ENCODE measurements at places on chromosomes 3 and 15.

GRCh38 chr15:48858401-48858800 is 19.5 kb upstream of the EID1 start:
- no peak for DNase-seq

- DNase-seq, result no peak
These were observed 136.3 kb downstream of the FOXP1 start for GRCh38 chr3:71447197-71447596.

DNA sequence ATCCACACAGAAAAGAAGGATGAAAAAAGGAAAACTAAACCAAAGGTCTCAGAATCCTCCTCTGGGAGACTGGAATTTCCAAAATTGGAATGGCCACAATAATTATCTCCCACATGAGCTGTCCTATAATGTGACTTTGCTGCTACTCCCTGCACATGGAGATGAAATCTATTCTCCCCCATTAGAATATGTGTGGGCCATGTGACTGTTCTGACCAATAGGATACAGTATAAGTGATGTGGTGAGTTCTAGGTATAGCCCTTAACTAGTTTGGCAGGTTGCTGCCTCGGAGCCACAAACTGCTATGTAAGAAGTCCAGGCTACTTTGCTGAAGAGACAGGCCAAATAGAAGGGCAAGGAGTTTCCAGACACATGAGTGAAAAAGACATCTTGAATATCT is 5.2 kb downstream of the TRIM59 start:
- no peak for DNase-seq

- DNase-seq, result no peak
These were observed 8.1 kb downstream of the COMMD2 start for GRCh38 chr3:149744151-149744550.

GRCh38 chr3:191339316-191339917 is 9.1 kb upstream of the UTS2B start:
- no peak for DNase-seq

- DNase-seq, result no peak
These were observed 49.7 kb downstream of the GATM start for GRCh38 chr15:45328663-45329062.

DNA sequence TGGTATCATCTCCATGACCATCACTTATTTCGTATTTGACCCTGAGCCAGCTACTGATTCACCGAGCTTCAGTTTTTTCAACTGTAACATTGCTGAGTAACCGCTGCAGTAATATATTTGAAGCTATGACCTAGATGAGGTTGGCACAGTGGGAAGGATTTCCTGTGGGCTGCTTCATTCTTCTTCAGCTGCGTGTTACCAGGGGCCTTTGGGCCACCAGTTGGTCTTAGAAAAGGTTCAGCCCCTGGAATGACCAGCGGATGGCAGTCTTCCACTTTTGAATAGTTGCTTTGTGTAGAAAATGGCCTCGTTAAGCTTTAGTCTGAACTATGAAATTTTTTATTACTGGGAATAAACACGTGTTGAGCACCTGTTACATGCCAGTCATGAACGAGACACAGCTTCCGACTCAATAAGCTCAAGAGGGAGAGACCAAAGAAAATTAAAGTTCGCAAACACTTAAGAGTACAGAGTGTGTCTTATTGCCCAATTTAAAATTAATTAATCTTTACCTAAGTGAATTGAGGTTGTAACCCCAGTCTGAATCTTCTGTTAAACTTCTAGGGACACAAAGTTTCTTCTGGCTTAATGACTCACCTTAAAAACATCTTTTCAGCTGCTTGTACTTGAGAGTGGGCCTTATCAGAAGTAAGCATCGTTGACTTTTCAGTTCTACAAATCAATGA is 57.6 kb upstream of the NR2E3 start:
- no peak for DNase-seq

GRCh38 chr3:130514681-130515080 is 2.3 kb upstream of the COL6A6 start:
- DNase-seq, result no peak

DNA sequence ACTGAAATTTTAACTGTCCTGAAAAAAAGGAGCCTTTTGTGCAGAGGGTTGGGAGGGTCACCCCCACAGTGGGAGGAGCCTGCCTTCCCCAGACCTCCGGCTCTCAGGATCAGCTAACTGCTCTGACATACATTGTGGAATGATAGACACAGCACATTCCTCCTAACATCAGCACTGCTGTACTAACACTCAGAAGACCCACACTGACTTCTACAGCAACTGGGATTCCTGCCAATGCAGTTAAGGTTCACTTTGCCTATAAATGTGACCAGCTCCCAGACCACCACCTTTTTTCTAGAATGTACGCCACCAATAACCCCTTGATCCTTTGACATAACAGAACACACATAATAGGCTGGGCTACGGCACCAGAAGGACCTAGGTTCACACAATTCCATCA is 3.2 kb downstream of the CPEB1 start:
- no peak for DNase-seq

DNA sequence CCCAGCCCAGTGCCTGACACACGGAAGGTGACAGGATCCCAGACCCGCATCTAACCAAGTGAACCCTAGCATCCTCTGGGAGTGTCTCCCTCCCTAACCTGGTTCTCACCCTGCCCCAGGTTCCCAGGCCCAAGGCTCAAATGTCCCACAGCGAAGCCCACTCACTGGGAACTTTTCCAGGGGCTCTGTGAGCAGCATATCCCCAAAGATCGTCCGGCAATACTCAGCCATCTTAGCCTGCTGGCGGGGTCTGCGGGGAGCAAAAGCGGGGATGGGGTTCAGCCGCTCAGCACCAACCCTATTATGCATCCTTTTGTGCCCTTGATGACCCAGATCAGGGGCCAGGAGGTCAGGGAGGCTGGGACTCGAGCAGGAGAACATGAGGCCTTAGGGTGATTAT is 10.4 kb downstream of the PLCB2 start:
- no peak for DNase-seq

DNA sequence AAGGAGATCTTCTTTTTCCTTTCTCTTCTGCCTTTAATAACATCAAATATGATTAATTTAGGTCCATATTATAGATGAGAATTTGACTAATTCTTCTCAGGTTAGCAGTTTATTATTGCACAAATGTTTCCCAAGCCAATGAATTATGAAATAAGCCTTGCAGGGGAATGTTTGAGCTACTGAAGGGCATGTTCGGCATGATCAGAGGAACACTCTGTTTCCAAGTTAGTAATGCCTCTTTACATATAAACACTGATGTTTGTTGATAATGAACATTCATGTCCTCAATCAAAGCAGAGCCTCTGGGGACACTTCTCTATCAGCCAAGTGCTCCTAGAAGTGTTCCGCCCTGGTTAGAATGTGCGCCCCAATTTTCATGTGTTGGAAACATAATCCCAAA is 10.0 kb upstream of the CYP1A1 start:
- DNase-seq, result no peak

DNA sequence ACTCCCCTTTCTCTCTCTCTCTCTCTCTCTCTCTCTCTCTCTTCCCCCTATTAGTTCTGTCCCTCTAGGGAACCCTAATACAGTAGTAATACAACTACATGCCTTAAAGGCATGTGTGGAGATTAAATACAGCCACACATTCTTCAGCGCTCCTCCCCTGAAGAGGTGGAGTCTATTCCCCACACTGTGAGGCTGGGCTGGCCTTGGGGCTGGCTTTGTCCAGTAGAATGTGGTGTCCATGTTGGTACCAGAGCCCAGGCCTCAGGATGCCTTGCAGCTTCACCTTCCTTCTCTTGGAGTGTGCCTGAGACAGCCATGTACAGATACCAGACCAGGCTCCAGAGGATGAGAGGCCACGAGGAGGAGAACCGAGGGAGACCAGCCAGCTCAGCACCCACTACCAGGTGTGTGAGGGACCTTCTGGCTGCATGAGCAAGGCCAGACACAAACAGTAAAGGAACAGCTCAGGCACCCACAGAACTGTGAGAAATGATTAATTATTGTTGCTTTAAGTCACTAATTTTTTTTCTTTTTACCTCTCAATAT is 10.7 kb downstream of the SLC6A20 start:
- DNase-seq, result no peak

DNA sequence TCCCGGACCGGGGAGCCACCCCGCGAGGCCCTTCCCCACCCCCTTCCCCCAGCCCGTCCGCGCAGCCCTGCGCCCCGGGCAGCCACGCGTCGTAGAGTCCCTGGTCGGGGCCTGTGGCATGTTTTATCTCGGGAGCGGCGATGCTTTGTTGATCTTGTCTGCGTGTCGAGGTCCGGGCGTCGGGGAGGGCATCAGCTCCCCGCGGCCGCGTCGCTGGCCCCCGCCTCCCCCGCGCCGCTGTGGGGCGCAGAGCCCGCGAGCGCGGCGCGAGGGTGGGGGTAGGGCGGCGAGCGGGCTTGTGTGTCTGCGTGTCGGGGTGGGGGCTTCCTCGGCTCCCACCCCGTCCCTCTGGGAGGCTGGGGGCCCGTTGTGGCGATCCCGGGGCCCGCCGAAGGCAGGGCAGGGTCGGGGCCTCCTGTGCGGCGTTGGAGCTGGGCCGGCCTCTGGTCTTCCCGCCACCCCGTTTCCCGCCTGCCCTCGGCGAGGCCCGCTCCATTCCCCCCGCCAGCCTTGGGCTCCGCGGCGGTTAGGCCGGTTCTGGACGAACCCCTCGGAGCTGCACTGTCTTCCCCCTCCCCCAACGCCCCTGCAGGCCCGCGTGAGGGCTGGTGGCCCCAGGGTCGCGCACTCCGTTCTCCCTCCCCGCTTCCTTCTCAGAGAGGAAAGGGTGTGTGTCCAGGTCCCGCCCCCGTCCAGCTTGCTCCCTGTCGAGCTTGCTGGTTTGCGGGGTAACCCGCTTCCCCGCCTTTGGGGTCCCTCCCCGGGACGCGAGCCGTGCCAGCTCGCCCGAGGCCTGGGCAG is 695 bp downstream of the GMPS start:
- DNase-seq, result no peak

- no peak for DNase-seq
These were observed 146.6 kb downstream of the SERPINI1 start for GRCh38 chr3:167882057-167882667.

DNA sequence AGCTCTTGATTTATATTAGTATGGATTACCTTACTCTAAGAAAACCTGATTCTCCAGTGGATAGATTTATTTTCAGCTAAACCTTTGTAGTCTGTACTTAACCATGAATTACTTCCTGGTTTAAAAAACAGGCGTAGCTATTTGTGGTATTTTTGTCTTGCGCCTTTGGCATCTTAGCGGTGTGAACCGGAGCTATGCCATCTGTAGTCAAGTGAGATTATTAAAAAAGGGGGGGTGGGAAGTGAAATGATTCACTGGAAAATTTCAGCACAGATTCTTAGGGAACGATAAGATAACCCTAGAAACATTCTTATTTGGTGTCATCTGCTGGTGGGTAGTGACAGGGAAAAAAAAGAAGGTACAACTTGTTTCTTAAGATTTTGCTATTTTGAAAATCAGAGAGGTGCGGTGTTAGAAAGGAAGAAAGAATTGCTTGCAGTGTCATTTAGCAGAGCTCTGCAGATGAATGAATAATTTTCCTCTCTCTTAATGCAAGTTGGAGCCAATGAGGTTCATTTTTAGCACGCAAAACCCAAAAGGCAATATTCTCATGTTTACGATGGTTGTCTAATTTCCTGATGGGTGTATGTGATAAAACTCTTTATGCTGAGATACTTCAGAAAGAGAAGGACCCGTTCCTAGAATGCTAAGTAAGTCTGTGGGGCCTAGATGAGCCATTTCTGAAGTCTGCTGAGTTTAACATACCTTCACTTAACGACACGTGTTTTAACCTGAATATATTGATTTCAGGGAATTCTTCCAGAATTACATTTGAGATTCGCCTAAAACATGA is 44.0 kb downstream of the PSMD6 start:
- DNase-seq, result no peak

DNA sequence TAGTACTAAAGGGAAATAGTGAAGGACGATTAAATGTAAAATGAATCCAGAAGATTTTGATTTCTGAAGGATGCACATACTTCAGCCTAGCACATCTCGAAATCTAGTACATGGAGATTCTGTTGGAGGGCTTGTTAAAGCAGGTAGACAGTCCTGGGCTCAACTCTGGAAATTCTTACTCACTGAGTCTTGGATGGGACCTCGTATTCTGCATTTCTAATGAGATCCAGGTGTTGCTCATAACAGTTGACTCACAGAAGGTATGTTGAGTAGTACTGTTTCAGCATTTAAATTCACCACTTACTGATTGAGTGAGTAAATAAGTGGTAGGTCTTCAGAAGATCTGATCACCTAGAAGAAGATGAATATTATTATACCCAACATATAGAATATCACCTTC is 623.4 kb upstream of the SGO1 start:
- no peak for DNase-seq

- no peak for DNase-seq
These were observed 567 bp downstream of the ADAMTS9 start for GRCh38 chr3:64687086-64687780.

GRCh38 chr15:60548101-60548500 is 69.2 kb upstream of the ICE2 start:
- DNase-seq, result peak; percentile 26

- no peak for DNase-seq
These were observed 557 bp downstream of the DENND4A start for GRCh38 chr15:65791335-65792137.

DNA sequence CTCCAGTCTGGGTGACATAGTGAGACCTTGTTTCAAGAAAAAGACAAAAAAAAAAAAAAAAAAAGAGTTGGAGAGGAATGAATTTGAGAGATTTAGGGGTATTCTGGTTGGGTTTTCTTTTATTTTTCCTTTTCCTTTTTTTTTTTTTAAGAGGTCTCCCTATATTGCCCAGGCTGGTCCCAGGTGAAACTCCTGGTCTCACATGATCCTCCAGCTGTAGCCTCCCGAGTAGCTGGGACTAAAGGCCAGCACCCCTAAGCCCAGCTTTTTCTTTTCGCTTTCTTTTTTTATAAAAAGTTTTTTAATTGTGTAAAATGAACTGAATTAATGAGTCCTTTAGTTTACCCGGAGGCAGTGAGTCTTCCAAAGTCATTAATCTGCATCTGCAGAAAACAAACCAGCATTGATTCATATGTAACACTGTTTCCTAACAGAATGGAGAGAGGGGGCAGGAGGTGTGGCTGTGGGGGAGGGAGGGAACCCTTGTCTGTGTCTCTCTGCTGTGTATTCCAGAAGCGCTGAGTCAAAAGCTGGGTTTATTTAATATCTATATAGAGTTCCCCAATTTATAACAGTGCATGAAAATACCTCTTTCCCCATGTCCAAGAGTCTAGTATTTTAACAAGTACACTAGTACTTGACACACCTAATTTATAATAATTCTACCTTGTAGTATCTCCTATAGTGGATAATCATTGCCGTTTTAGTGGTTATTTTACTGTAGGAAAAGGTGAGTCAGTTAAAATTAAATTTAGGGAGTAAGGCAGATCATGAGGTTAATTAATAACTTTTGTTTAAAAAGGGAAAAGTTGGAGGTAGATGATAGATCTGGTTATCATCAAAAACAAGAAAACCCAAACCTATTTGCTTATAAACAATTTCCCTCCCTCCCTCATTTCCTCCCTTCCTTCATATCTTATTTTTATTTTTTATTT is 2.6 kb upstream of the DPPA4 start:
- DNase-seq, result no peak

GRCh38 chr3:24086617-24087404 is 141.7 kb downstream of the NR1D2 start:
- no peak for DNase-seq

- DNase-seq, result no peak
These were observed 389.6 kb downstream of the MFSD1 start for GRCh38 chr3:159191447-159191846.

All from GM18507 (cell line).